ENCODE measurements at places on chromosomes 4 and X.

- DNase-seq = no peak
Measured at GRCh38 chr4:43458293-43458692, 565.8 kb downstream of the GRXCR1 start.

GRCh38 chr4:7790999-7791398, 148.7 kb downstream of the AFAP1 start:
- no peak for DNase-seq

DNA sequence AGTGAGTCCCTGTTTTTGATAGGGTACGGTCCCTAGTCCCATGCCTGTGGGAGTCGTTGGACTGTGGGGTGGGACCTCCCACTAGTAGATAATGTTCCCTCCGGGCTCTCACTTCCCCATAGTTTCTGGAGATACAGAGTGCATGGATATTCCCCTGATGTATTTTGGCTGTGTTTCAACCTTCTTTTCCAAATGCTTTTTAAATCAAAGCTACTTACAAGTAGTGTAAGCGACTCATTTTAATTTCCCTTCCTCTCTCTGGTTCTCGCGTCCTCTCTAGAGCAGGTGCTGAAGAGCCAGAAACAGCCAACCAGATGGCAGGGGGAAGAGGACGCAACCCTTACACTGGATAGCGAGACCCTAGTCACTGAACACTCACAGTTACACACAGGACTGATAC, 79.2 kb downstream of the ZNF827 start:
- DNase-seq = no peak

GRCh38 chr4:3812211-3812934, 46.2 kb downstream of the ADRA2C start:
- DNase-seq = no peak

Measured in stimulated activated CD4-positive, alpha-beta T cell treated with anti-CD3 and anti-CD28 coated beads, TNF-alpha, amount 100 ng/mL, for 48 hours (primary cell).